ENCODE measurements at places on chromosomes 3 and 15.

- DNase-seq, result no peak
Measured at GRCh38 chr3:72334681-72335457, 513.4 kb downstream of the SHQ1 start.

- DNase-seq, result no peak
Measured at GRCh38 chr3:55658270-55658669, 171.2 kb upstream of the WNT5A start.

DNA sequence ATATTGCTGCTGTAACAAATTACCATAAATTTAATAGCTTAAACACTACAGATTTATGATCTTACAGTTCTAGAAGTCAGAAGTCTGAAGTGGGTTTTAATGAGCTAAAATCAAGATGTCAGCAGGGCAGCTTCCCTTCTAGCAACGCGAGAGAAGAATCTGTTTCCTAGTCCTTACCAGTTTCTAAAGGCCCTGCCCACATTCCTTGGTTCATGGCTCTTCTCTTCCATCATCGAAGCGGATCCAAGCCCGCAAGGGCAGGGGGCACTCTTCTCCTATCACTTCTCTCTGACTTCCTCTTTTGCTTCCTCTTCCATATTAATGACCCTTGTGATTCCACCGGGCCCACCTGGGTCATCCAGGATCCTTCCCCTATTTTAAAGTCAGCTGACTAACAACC, 16.1 kb downstream of the MINDY4B start:
- DNase-seq, result no peak

DNA sequence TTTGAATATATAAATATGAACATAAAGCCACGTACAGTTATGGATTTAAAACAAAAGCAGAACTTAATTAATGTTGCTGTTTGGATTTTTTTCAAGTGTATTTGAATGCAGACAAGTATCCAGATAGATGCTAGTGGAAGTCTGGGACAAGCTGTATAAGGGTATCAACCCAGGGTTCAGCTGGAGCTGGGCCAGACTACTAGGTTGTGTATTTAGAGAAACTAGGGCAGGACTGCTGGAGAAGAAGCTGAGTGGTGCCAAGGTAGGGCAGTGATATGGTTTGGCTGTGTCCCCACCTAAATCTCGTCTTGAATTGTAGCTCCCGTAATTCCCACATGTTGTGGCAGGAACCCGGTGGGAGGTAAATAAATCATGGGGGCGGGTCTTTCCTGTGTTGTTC, 189.8 kb upstream of the CTDSPL start:
- no peak for DNase-seq

GRCh38 chr15:37061996-37062395, 38.4 kb downstream of the MEIS2 start:
- no peak for DNase-seq

DNA sequence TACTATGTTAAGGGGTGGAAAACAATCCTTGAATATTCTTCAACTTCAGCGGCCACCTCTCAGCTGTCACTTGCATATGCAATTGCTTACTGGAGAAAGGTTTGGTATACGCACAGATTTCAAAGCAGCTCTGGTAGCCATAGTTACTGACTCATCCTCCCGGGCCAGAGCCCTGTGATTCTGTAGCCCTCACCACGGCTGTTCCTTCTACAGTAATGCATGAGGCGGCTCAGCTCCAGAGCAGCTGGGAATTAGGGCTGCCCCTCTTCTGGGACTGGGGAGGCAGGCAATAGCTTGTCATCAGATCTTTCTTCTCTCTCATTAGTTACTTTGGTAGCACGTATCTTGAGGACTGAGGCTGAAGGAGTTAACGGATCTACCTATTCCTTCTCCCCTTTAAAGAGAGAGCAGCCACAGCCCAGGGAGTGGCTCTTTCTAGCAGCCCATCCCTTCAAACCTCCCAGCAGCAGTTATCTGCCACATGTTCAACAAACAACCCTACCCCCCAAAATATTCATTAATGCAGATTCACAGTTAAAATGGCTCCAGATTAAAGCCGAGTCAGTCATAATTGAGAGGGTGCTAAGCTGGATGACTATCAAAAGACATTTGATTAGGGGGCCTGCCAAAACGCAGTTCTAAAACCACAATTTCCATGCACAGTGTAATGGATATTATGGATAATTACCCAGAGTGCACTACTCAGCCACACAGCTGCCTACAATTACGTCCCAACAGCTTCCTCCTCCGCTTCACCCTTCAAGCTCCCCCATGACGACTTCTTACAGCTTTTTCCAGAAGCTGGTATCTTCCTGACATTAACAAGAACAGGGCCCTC, 54.7 kb downstream of the ETV5 start:
- DNase-seq, result no peak
